ENCODE measurements at places on chromosomes 6 and 20. TPM values are rescaled to one million over a fixed set of nuclear protein-coding genes. Genes with fewer than 3 reads are reported as not detected.

DNA sequence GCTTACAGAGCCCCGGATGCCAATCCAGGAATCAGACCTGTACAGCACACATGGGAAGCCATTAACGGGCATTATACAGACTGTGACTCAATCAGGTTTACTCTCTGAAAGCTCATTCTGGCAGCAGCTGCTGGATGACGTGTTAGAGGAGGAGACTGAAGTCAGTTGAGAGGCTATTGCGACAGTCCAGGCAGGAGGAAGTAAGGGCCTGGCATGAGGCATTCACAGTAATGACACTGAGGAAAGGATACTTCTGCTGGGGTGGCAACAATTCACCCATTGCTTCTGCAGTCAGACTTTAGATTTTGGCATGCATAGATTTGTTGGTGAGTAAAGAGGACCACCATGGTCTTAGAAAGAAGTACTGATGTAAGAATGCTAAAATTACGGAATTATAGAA lies 151.0 kb upstream of the HEY2 start:
- DNase-seq: peak; percentile 63

DNA sequence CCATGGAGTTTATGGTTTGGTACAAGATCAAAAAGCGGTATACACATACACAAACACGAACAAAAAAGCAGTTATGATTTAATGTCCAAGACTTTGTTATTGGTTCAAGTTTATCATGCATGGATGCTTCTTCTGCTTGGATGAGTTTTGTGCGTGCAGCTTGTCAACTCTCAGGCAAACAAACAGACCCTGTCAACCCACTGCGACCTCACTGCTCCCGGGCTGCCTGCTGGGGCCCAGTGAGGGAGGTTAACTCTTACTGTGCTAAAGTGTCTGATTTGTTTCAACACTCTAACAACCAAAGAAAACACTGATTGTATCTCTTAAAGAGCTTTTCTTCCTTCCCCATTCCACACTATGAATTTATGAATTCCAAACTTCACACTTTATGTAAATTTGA lies 26.8 kb upstream of the DDR1 start:
- no peak for DNase-seq

- DNase-seq: no peak
Observed at GRCh38 chr6:12119085-12119588, 107.0 kb downstream of the HIVEP1 start.

GRCh38 chr6:100435299-100435698 lies 29.4 kb downstream of the SIM1 start:
- DNase-seq: no peak

- DNase-seq: no peak
Observed at GRCh38 chr20:4483486-4483885, 238.2 kb upstream of the PRND start.

DNA sequence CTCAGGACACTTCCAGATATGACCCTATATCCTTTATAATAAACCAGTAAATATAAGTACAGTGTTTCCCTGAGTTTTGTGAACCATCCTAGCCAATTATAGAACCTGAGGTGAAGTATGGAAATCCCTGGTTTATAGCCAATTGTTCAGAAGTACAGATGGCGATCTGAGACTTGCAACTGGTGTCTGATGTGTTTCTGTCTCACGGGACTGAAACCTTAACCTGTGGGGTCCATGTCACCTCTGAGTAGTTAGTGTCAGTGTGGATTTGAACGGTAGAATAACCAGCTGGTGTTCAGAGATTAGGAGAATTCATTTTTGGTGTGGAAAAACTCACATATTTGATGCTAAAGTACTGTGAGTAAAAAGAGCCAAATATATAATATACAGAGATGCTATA lies 606.6 kb downstream of the MAFB start:
- DNase-seq: no peak

DNA sequence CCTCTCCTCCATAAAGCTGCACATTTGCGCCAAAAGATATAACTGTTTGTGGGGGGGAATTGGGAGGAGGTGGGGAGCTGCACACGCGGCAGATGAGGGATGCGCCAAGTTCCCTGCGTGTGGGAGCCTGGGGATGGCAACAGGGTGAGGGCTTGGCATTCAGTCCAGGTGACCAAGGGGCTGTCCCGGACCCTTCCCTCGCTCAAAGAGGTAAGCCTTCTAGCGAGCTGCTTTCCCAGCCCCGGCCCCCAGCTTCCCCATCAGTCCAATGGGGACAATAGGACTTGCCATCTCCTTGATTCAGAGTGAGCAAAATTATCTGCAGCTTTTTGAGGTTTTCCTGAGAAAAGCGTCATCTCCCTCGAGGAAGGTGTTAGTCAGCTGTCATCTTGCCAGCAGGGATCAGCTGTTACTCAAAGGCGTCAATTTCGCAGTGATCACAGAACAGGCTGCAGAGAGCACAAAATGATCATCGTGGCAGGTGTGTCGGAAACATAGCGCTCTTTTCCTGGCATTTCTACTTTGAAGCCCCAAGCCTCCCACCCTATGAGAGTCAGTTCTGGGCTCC lies 21.3 kb downstream of the ZNF831 start:
- no peak for DNase-seq

The LTA gene
- polyA plus RNA-seq: 0.12 TPM

The SLCO4A1 gene
- 1.2 TPM for polyA plus RNA-seq
